Osteoblast (primary cell): ENCODE measurements at places on chromosomes 2 and 18. TPM values are rescaled to one million over a fixed set of nuclear protein-coding genes. Genes with fewer than 3 reads are reported as not detected.

CCDC68 gene
- total RNA-seq = 9.0 and 13.3 TPM in 2 replicates

- no peak for DNase-seq
Observed at GRCh38 chr18:23330423-23330822, 122.7 kb upstream of the RIOK3 start.

MOCOS gene
- 14.4 and 19.9 TPM in 2 replicates for total RNA-seq

NT5C1B gene
- not detected in 2 replicates for total RNA-seq

ABCG5 gene
- not detected in 2 replicates for total RNA-seq

- no peak for DNase-seq
Observed at GRCh38 chr18:9174302-9174701, 37.7 kb downstream of the ANKRD12 start.

- DNase-seq = peak; percentile 74
Observed at GRCh38 chr2:170905864-170906263, 23.2 kb upstream of the GORASP2 start.
